ENCODE measurements at places on chromosomes 16 and 17.

GRCh38 chr17:59512844-59513385 lies 52.5 kb upstream of the DHX40 start:
- DNase-seq: no peak

DNA sequence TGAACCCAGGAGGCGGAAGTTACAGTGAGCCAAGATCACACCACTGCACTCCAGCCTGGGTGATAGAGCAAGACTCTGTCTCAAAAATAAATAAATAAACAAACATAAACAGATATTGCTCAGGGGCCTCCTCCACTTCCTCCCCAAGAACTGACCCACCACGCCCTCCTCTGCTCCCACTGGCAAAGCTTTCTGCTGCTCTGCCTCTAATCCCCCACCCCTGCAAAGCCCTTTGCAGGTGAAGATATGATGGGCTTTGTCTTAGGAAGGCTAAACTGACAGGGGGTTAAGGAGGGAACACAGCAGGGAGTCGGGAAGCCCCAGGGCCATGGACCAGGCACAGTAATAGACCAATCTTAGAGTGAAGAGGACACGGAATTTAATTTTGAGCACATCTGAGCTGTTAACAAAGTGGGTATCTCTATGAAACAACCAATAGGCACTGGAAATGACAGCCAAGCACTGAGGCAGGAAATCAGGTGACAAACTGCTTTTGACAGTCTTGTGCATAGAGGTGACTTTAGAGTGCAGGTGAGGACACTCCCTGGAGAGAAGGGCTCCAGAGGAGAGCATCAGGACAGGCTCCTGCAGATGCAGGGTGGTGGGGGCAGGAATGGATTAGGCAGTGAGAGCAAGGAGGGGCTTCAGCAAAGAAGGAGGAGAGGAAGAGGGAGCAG lies 6.4 kb upstream of the CD300LD start:
- DNase-seq: no peak

GRCh38 chr17:76738468-76738850 lies 540 bp downstream of the MFSD11 start:
- DNase-seq: no peak

GRCh38 chr16:69934044-69934443 lies 17.1 kb upstream of the CLEC18A start:
- DNase-seq: no peak

DNA sequence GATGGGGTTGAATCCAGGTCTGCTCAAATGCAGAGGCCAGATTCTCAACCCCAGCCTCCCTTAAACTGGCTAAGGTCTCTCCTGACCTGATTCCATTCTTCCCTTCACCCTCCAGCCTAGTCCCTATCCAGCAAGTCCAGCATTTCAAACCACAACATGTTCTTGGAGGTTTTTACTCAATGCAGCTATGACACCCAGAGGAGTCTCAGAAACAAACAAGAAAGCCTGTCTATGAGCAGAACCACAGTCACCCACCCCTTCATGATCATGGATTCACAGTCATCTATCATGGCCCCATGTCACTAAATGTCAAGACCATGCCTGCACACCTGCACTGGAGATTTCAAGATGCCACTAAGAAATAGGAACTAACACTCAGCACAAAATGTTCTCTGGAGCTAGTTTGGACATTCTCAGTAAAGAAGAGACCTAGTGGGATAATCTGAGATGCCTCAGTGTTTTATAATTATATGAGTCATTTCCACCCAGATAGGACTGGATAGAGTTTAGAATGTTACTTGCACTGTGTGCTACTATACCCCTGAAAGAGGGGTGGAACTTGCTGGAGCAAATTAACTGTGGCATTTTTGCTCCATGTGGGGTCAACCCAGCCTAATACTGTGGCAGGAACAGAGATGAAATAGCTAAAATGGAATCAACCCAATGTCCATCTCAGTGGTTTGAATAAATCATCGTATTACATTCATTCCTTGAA lies 9.5 kb upstream of the METTL22 start:
- DNase-seq: no peak

- no peak for DNase-seq
These were observed 23.5 kb upstream of the UBE2I start for GRCh38 chr16:1285669-1286512.

DNA sequence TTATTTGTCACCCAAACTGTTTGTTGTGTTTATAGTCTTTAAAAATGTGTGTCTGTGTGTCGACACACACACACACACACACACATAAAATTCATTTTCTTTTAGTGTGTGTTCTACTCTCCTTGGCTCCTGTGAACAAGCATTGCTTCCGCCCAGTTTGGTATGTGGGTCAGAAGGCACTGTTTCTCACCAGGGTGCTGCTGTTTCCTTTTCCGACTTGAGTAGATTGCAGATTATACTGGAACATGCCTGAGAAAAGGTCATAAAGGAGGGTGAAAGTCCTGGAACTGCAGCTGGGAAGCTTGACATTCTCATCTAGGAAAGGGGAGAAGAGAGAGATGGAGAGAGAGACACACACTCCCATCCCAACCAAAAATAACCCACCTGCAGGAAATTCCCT lies 330.3 kb downstream of the BCAS3 start:
- no peak for DNase-seq

- DNase-seq: no peak
These were observed 4.3 kb upstream of the POLG2 start for GRCh38 chr17:64500862-64501765.

GRCh38 chr16:4886151-4886550 lies 38.9 kb downstream of the UBN1 start:
- peak; percentile 2 for DNase-seq

DNA sequence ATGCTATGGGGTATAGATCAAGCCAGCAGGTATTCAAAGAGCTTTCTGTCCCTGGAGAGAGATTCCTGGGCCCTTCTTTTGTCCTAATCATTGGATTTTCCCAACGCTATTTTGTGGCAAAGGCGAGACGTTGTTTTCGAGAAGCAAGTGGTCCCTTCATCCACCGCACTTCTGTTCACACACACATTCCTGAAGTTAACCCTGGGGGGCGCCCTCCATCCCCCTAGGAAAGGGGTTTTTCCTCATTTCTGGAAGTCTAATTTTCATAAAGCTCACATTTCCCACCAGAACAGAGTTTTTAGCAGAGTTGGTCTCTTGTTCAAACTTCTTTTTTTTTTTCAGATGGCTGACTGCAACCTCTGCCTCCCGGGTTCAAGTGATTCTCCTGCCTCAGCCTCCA lies 11.9 kb downstream of the SCGB1C2 start:
- no peak for DNase-seq

DNA sequence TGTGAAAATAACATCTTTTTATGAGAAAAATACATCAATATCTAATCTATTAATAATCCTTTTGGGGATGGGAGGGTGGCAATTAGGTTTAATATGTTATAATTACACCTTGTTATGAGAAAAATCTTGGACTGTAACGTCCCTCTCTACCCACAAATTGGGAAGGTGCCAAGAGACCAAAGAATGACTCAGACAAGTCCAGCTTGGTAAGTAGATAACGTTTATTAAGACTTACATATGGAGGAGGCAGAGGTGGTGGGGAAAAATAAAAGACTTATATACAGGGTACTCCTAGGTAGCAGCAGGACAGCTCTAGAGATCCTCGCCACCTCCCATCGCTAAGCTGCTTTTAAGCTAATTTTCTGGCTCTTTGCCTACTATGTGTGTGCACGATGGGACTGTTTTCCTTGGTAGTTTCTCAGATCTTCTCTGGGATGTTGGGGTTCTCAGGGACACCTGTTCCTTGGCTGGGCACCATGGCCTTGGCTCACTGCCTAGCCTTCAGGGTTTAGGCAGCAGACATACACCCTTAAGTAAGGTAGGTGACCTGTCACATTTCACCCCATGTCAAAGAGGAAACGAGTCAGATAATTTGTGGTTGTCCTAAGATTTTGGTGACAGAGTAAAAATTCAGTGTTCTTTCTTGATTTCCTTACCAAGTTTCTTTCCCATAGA lies 31.5 kb downstream of the RBL2 start:
- DNase-seq: peak; percentile 42

DNA sequence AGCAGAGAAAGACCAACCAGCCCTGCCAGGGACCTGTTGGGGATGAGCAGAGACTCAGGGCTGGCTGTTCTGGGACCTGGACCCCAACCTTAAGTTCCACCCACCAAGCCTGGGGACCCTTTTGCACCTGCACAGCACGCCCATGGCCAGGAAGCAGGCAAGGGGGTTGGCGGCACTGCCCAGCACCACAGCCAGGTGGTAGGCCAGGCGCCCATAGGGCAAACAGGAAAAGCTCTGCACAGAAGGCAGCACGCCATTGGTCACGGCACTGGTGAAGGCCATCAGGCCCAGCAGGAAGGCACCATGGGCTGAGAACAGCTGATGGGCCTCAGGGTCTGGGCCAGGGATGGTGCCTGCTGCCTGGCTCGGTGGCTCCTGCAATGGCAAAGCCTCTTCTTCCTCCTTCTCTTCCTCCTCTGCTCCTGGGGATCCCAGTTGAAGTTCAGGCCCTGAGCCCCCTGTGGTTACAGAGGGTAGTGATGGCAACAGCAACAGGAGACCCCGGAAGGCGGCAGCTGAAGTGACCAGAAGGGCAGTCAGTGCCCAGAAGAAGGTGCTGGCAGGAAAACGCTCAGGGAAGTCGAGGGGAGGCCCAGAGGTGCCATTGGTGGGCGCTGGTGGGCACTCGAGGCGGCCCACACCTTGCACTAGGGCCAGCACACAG lies 1.7 kb downstream of the SLC52A1 start:
- DNase-seq: no peak

DNA sequence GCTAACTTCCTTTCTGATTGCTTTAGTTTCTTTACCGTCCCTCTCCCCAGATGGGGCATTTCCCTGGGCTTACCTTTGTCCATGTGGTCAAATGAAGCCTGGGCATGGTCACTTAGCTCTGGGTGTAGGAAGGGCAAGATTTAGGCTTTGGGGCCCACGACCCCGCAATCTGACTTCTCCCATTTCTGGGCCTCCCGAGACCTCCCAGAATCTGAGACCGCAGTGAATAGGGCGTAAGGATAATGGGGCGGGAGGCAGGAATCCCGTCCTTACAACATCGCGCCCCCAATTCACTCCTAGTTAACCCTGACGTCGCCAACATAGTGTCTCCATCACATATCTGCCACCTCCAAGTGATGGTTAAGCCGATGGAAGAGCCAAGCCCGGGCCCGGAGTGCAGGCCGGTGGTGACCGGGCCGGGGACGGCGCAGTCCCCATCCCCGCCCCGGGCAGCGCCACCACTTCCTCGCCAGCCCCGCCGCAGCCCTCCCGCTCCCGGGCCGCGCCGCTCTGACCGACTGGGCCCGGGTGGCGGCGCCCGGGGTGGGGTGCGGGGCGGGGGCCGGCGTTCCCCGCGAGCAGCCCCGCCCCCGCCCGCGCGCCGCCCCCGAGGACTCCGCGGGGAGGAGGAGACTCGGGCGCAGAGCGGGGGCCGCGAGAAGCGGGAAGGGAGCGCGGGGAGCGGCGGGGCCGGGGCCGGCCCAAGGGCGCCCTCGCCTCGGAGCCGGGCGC lies at the start of gene RHBDL3:
Gene RHBDL3 (plus strand): TSS at position 641 of the 732 bp plus-strand sequence. CDS start 358 bp downstream, outside the sequence.
- DNase-seq: peak; percentile 15

DNA sequence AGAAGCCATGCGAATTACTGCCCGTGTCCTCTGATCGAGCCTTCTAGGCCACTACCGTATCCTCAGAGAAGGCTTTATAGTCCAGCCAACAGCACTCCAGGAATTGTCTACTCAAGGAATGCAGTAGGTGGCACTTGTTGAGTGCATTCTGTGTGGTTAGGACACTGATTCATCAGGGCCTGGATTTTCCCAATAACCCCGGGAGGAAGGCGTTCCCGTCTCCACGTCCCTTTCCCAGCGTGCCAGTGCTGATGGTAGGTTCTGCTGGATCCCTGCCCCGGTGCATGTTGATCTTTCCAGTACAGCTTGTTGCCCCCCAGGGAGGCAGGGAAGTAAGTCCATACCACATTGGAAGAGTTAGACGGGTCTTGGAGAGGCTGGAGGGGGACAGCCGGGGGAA lies 122.2 kb downstream of the RPTOR start:
- DNase-seq: no peak

- DNase-seq: no peak
These were observed 29.8 kb downstream of the ANKRD40 start for GRCh38 chr17:50677851-50678375.

GRCh38 chr16:49513040-49513439 lies 139.4 kb downstream of the C16orf78 start:
- no peak for DNase-seq

- DNase-seq: no peak
These were observed 4.5 kb upstream of the NAT9 start for GRCh38 chr17:74780443-74781238.

- no peak for DNase-seq
These were observed 67.1 kb downstream of the CLEC18A start for GRCh38 chr16:70018254-70018653.

DNA sequence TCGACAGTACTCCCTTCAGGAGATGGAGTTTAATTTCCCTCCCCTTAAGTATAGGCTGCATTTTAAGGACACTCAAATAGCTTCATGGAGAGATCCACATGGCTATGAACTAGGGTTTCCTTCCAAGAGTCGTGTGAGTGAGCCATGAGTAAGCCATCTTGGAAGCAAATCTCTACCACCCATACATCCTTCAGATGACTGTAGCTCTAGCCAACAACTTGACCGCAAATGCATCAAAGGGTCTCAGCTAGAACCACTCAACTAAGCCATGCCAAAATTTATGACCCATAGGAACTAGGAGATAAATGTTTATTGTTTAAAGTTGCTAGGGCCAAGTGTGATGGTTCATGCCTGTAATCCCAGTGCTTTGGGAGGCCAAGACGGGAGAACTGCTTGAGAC lies 43.4 kb downstream of the METTL16 start:
- DNase-seq: no peak

- no peak for DNase-seq
These were observed 7.6 kb upstream of the ARHGAP27 start for GRCh38 chr17:45440161-45440778.

GRCh38 chr16:30113711-30114333 lies 485 bp upstream of the GDPD3 start:
- no peak for DNase-seq

GRCh38 chr17:47949197-47949759 lies 7.9 kb downstream of the PNPO start:
- DNase-seq: peak; percentile 98

- DNase-seq: no peak
These were observed at the start of gene CCL17 for GRCh38 chr16:57403965-57404817. Gene CCL17 (plus strand): TSS chr16:57404767. CDS start chr16:57413933, 9,166 bp downstream.

DNA sequence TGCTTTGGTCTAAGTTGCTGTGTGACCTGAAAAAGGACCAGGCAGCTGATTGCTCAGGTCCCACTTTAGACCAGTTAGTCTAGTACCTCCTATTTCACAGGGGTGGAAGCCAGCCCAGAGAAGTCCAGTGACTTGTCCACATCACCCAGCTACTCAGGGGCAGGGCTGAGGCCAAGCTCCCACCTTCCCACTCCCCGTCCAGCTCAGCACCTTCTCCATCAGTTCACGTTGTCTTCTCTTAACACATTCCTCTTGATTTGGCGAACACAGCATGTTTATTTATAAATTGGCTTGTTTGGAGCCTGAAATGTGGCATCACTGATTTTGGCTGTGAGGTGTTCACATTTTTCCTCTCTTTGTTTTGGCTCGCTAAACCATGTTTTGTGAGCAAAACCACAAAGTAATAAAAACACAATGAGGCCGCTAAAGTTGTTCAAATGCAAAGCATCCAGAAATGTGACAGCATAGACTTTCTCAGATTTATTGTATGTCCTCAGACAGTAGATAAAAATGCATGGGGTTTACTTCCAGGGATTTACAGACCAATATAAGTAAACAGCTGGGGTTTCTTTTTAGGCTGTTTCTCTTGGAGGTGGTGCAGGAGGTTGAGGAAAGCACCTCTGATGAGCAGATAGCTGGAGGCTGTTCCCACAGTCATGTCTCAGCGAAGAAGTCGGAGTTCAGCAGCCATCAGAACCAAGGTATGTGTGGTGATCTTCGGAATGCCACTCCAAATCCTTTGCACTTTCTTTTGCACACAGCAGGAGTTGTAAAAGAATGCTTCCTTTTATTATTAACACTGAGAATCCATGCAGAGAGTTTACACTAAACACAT lies 88.4 kb downstream of the PLXDC1 start:
- DNase-seq: no peak

Measured in pancreas (tissue), 10 donors.